HS-27A (cell line): ENCODE measurements at places on chromosomes 5 and 9.

DNA sequence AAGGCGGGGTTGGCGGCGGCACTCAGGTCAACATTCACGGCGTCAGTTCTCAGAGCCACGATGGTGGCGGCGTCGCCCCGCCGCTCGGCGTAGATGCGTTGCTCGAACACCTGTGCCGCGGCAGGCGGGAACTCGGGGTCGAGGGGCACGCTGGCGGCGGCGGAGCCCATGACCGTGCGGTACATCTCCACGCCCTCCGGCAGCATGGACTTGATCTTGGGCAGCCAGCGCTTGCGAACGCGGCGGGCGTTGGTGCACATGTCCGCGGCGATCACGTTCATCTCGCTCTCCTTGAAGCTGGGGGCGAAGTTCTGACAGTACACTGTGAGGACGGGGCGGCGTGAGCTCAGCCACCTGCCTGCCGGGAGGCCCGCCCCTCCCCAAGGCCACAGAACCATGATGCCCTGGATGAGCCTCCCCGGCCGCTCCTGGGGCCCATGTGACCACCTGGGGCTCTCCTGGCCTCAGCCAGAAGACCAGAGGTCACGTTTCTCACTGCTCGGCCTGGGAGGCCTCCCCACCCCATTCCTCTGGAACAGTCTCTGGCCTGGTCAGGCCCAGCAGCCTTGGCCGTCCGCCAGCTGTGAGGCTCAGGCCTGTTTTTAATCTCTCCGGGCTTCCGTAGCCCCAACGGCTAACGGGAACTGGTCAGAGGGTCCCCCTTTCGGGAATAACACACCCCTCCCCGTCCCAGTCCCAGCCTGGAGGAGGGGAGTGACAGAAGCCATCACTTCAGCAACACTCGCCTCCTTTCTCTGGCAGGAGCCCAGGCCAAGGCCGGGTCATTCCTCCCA lies 50.7 kb upstream of the UBAC1 start:
- no peak for DNase-seq

DNA sequence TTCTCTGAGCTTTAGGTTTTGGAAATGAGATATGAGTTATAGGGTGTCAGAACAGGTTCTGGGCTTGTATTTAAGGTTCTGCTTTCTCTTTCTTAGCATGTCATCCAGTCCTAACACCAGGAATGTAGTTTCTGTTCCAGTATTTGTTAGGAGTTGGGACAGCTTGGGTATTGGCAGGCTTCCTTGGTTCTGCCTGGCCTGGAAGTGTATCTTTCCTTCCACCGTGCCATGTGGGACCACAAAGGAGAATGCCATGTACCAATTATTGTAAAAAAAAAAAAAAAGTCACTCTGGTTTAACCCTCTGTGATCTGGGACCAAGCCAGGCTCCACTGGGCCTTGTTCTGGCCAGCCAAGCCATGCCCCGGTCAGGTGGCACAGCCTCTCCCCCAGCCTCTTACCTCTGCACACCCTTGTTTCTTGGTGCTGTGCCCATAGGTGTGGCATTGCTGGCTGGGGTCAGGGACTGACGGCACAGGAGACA lies 47.8 kb downstream of the ARHGAP26 start:
- DNase-seq: no peak

- no peak for DNase-seq
Observed at GRCh38 chr5:180173875-180174586, 35.0 kb downstream of the RASGEF1C start.

DNA sequence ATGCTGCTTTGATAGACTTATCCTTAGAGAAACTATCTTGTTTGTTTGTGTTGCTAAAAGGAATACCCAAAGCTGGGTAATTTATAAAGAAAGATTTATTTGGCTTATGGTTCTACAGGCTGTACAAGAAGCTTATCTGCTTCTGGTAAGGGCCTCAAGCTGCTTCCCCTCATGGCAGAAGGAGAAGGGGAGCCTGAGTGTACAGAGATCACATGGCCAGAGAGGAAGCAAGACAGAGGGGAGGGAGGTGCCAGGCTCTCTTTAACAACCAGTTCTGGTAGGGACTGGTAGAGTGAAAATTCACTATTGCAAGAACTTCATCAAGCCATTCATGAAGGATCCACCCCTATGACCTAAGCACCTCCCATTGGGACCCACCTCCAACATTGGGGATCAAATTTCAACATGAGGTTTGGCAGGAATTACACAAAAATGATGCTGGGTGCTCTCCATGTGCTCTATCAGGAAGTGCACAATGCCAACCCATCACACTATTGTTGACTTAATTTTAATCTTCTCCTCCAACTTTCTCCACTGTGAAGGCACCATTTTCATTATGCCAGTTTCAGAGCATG lies 115.1 kb upstream of the SHB start:
- DNase-seq: no peak

GRCh38 chr9:87889882-87890252 lies 7.2 kb downstream of the SPATA31E1 start:
- DNase-seq: no peak

DNA sequence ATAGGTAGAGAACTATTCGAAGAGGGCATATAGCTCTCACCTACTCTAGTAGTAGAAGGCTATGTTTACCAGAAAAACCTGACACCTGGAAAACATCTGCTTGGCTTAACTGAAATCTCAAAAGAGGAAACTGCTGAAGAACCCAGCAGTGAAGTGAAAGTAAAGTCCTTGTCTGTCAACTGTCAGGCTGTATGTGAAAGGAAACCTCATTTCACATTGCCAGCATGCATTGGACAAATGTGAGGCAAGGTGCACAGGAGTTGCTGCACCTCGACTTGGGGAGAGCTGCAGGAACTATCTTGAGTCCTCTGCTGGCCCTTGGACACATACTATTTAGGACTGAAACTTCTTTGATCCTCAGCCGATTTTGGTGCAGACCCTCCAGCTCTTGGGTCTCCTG lies 53.3 kb downstream of the NREP start:
- no peak for DNase-seq

DNA sequence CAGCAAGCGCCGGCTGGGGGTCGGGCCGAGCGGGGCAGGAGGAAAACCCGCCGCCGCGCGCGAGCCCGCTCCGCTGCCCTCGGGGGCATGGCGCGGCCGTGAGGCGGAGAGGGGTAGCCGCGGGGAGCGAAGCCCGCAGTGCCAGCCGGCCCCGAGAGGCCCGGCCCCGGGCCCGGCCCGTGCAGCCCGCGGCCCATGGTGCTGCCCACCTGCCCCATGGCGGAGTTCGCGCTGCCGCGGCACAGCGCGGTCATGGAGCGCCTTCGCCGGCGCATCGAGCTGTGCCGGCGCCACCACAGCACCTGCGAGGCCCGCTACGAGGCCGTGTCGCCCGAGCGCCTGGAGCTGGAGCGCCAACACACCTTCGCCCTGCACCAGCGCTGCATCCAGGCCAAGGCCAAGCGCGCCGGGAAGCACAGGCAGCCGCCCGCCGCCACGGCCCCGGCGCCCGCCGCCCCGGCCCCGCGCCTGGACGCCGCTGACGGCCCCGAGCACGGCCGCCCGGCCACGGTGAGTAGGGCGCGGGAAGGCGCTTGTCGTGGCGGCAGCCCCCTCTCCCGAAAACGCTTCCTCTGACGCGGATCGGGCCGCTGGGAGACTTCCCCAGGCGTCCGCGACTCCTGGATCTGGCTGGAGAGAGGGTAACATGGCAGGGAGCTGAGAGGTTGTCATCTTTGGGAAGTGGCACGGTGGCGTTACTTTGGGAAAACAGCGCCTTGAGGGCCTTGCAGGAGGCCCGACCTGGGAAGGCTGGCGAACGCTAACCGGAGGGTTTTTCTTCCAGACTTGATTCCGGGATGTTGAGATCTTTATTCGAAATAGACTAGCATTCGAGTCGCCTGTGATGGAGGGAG lies 523 bp downstream of the MAML1 start:
- DNase-seq: peak; percentile 15

DNA sequence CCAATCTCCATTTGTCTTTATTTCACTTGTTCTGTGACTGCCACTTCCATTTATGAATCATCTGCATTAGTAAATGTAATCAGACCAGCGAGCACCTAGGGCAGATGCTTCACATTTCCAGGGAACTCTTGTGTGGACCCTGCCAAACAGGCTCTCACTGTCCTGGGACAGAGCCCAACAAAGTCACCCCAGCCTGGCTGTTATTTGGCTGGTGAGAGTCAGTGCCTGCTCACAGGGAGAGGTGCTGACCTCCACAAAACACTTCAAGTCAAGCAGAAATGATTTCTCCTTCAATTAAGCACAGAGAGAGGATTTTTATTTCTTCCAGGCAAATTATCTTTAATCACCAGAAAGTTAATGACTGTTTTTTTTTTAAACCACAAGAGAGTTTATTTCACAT lies 568.0 kb downstream of the MTRR start:
- no peak for DNase-seq

GRCh38 chr9:130060296-130060695 lies 6.6 kb downstream of the GPR107 start:
- DNase-seq: no peak

DNA sequence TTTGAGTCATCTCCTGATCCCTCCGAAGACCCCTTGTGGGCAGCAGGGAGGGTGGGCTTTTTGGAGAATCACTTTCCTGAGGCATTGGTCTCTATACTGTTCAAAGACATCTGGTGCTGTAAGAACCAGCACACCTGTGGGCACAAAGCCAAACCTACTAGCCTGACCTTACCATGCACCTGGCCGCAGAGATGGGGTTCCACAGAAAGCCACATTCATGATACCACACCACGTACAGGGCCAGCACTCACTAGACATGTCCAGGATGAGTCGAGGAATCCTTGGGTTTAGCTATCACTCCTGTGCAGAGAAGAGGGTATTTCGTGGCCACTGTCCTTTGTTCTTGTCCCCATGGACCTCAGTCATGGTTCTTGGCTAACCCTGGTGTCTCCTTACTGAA lies 203.4 kb downstream of the CACNA1B start:
- DNase-seq: no peak

DNA sequence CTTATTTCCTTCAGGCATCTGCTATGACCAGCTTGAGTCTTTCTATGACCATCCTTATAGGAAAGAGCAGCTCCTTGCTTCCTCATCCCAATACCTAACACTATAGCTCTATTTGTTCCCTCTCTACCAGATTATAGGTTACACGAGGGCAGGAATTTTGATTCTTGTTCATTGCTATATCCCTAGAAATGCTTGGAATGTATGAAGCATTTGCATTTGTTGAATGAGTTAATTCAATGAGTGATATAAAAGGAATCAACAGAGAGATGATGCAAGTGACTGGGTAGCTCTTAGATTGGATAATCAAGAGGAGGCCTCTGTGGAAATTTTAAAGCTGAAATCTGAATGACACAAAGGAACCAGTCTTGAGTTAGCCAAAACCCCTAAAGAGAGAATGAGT lies 13.9 kb downstream of the ZCCHC9 start:
- DNase-seq: no peak

DNA sequence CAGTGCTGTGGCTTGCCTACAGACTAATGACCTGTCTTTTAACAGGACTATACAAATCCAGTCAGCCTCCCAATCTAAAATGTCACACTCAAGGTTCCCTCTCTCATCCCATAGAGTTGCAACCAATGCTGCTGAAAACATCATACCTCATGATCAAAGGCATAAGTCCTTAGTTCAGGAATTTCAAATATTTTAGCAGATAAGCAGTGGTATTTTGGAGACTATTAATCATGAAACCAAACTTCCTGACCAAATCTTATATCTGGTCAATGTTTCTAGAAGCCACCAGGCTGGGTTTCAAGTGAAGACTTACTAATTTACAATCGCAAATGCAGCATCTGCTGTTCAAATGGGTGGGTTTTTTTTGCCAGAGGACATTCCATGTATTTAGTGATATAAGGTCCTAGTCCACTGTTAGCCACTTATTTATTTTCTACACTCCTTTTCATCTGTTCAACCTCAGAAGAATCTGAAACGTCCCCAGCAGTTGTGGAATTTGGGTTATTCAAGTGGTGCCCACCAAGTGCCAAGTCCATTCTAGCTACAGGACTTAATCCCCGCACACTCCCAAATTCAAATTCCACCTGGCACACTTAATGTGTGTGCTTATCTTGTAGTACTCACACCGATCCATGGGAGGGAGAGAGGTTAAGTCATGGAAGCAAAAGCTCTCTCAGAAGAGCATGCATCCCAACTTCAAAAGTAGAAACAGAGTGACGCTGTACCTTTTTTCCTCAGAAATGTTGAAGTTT lies 5.8 kb downstream of the TAS2R1 start:
- peak; percentile 87 for DNase-seq

GRCh38 chr9:92446536-92446935 lies 22.3 kb upstream of the OMD start:
- DNase-seq: no peak

- no peak for DNase-seq
Observed at GRCh38 chr9:113952676-113953075, 76.6 kb downstream of the ZNF618 start.

- DNase-seq: no peak
Observed at GRCh38 chr5:33238826-33239695, 201.7 kb upstream of the TARS1 start.

DNA sequence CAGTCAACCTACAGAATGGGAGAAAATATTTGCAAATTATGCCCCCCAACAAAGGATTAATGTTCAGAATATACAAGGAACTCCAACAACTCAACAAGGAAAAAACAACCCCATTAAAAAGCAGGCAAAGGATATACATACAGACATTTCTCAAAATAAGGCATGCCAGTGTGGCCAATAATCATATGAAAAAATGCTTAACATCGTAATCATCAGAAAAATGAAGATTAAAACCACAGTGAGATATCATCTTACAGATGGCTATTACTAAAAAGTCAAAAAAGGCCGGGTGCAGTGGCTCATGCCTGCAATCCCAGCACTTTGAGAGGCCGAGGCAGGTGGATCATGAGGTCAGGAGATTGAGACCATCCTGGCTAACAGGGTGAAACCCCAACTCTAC lies 103.2 kb downstream of the KLHL3 start:
- no peak for DNase-seq

DNA sequence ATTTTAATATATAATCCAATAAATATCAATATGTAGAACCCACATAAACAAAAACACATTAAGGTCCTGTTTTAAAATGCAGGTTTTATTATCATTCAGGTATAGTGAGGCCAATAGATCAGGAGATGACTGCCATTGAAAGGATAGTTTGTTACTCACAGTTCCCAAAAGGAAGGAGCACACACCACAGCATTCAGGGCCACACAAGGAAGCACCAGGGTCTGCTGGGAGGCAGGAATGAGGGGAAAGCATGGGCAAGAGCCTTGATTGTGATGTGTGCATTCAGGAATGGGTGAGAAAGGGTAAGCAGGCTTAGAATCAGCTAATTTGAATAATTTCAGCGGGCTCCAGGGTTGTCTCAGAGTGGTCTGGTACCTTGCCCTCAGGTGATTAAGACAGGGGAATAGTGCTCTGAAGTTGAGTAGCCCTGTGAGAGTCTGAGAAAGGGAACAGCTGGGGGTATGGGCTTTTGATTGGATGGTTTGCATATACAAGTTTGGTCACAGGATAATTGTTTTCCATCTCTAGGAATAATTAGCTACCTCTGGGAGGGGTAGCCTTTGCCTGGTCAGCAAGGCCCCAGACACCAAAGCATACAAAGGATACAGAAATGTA lies 19.8 kb upstream of the OTULIN start:
- DNase-seq: no peak

- no peak for DNase-seq
Observed at GRCh38 chr9:129231022-129231739, 53.1 kb upstream of the IER5L start.

DNA sequence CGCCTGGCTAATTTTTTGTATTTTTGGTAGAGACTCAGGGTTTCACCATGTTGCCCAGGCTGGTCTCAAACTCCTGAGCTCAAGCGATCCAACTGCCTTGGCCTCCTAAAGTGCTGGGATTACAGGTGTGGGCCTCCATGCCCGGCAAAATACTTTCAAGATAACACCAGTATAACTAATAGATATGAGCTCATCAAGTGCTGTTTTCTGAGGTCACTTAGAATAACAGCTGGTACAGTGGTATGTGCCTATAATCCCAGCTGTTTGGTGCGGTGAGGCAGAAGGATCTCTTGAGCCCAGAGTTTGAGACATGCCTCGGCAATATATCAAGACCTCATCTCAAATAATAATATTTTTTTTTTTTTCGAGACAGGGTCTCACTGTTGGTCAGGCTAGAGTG lies 30.5 kb upstream of the CREBRF start:
- DNase-seq: no peak
